Activated T-cell treated with anti-CD3 and anti-CD28 coated beads for 48 hours (primary cell): ENCODE measurements at places on chromosomes 5 and 9.

- no peak for DNase-seq
Measured at GRCh38 chr5:65825408-65826328, 100.7 kb upstream of the ERBIN start.

GRCh38 chr9:31839273-31839672 is 545.2 kb upstream of the ACO1 start:
- no peak for DNase-seq

DNA sequence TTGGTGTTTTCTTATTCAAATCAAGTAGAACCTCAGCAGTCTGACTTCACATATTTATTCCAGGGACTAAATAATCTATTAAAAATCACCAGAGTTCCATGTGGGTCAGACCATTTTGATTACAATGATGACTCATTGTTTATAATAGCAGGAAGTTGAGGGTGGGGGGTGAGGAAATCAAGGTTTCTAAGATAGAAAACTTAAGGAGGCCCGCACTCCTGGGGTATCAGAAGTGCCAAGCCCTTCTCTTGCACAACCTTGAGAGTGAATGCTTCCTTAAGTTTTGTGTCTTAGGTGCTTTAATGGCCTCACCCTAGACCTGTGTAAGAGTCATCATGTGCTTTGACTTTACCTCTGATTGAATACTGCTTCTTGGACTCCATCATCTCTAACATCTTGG is 31.9 kb upstream of the NPR3 start:
- DNase-seq = no peak

DNA sequence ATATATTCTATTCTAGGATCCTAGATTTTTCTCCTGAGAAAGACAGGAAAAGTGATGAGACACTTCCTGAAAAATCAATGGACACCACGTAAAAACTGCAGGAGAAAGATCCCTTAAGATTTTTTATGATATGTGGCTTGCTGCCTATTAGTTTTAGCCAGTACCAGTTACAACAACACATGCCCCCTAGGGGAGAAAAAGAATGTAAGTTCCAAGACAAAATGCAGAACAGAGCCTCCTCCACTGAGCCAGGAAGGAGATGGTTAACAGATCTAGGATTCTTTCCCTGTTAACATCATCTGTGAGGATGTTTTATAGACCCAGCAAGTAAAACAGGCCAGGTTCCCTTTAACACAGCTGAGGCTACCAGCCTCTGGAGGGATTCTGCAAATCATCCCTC is 574.7 kb downstream of the TLE4 start:
- no peak for DNase-seq

- DNase-seq = no peak
Measured at GRCh38 chr9:106400950-106401349, 462.0 kb upstream of the ZNF462 start.

- no peak for DNase-seq
Measured at GRCh38 chr9:84521208-84521607, 148.3 kb upstream of the NTRK2 start.

DNA sequence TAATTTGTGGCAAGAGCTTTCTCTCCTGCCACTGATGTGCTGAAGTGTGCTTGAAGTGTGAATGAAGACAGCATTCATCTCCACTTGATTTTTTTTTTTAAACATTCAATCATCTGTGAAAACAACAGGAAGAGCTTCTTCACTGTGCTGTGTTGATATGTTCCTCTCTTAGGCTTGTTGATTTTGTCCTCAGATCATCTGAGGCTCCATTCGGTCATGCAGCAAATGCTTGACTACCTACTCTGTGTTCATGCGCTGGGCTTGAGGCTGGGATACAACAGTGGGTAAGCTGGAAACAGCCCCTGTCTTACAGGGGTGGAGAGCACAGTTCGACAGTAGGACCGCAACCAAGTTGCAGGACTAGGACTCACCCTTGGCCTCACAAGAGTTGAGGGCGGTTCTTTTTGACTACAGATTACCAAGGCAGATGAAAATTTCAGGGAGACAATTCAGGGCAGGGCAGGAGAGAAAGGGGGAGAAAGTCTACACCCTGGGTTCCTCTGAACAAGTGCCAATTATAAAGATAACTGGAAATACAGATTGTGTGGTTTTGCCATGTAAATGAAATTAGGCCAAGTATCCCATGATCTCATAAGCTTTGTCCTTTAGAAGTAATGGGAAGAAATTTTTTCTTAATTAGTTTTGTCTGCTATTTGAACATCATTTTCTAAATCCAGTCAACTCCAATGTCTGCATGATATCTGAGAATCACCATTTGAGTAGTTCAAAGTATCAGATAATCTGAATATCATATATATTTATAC is 31.0 kb upstream of the F2R start:
- no peak for DNase-seq

DNA sequence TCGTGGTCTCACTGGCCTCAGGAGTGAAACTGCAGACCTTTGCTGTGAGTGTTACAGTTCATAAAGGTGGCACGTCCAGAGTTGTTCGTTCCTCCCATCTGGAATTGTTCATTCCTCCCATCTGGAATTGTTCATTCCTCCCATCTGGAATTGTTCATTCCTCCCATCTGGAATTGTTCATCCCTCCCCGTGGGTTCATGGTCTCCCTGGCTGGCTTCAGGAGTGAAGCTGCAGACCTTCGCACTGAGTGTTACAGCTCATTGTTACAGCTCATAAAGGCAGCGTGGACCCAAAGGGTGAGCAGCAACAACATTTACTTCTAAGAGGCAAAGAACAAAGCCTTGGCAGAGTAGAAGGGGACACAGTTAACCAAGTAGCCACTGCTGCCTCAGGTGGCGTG is 69.1 kb downstream of the GCNT1 start:
- DNase-seq = no peak

- no peak for DNase-seq
Measured at GRCh38 chr5:102969641-102970040, 150.3 kb downstream of the GIN1 start.

DNA sequence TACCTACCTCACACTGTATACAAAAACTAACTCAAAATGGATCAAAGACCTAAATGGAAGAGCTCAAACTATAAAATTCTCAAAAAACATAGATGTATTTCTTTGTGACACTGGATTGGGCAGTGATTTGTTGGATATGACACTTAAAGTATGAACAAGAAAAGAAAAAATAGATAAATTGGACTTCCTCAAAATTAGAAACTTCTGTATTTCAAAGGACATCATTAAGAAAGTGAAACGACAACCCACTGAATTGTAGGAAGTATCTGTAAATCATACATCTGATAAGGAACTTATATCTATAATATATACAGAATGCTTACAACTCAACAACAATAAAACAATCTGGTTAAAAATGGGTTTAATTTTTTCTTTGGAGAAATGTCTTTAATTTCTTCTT is 96.7 kb downstream of the NRG2 start:
- DNase-seq = no peak

GRCh38 chr5:53038196-53038847 is 49.2 kb downstream of the ITGA2 start:
- no peak for DNase-seq

DNA sequence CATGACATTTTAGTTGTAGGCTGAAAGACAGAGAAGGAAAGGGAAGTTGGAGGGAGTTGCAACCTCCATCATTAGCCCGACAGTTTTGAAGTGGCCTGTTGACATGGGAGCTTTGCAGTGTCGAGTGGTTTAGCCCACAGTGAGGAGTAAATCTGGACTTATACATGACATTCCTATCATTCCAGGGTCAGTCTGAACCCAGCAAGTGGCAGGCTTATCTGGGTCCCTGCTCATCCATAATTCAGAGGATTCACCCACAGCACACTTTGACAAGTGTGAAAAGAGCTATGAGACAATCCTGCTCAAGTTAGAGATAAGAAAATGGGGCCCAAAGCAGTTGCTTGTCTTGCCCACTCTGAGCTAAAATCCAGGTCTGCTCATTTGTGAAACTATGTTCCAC is 8.4 kb upstream of the TNC start:
- DNase-seq = no peak

DNA sequence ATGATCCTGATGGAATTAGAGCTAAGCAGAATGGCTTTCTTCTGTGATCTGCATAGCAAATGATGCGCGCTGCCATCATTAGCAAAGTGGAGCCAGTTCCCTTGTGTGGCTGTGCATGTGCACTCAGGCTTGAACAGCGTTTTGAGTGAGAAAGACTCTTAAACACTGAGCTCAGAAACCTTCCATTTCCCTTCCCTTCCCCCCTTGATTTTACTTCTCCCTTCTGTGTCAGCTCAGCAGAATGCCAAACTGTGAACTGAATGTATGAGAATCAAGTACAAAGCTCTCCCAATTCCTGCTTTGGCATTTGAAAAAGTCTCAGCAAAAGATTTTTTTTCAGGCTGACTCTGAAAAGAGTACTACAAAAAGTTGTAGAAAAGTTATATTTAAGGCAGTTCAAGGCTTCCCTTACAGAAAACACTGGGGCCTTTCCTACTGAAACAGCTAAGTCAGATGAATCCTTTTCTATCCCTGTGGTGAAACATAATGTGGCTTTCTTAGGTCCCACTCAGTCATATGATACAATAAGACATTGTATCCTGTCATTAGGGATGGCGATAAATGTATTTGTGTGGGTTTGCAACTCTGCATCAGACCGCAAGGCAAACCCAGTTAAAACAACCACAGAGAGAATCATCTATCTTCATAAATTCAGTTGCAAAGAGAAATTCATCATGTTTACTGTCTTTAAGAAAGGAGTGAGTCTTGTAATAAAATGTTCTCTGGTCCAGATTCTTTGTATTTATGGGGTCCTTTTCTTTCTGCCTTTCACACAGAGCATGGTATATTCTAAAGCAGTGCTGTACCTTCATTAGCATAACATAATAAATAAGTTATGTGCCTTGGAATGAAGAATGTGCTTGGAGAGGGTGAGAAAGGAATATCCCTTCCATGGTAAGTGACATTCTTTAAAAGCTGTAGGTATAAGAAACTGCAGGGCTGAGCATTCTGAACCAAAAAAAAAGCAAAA is 222.6 kb downstream of the CAAP1 start:
- DNase-seq = no peak

GRCh38 chr9:135978642-135979546 is 17.7 kb upstream of the UBAC1 start:
- DNase-seq = no peak

GRCh38 chr5:95759005-95759404 is 27.9 kb downstream of the RHOBTB3 start:
- DNase-seq = no peak

GRCh38 chr9:128636024-128636390 is 20.6 kb downstream of the DYNC2I2 start:
- no peak for DNase-seq

GRCh38 chr9:88789785-88790184 is 201.5 kb upstream of the S1PR3 start:
- DNase-seq = no peak

GRCh38 chr5:135448791-135449507 is 1.8 kb upstream of the DCANP1 start:
- no peak for DNase-seq

- no peak for DNase-seq
Measured at GRCh38 chr5:73321757-73322436, 126.7 kb downstream of the FOXD1 start.

- no peak for DNase-seq
Measured at GRCh38 chr5:106818552-106818951, 852.2 kb downstream of the EFNA5 start.

GRCh38 chr5:56142614-56143372 is 90.3 kb downstream of the ANKRD55 start:
- DNase-seq = no peak

- DNase-seq = no peak
Measured at GRCh38 chr5:114062932-114063867, 298.7 kb upstream of the KCNN2 start.

- no peak for DNase-seq
Measured at GRCh38 chr9:78118742-78119473, 87.3 kb upstream of the GNAQ start.

DNA sequence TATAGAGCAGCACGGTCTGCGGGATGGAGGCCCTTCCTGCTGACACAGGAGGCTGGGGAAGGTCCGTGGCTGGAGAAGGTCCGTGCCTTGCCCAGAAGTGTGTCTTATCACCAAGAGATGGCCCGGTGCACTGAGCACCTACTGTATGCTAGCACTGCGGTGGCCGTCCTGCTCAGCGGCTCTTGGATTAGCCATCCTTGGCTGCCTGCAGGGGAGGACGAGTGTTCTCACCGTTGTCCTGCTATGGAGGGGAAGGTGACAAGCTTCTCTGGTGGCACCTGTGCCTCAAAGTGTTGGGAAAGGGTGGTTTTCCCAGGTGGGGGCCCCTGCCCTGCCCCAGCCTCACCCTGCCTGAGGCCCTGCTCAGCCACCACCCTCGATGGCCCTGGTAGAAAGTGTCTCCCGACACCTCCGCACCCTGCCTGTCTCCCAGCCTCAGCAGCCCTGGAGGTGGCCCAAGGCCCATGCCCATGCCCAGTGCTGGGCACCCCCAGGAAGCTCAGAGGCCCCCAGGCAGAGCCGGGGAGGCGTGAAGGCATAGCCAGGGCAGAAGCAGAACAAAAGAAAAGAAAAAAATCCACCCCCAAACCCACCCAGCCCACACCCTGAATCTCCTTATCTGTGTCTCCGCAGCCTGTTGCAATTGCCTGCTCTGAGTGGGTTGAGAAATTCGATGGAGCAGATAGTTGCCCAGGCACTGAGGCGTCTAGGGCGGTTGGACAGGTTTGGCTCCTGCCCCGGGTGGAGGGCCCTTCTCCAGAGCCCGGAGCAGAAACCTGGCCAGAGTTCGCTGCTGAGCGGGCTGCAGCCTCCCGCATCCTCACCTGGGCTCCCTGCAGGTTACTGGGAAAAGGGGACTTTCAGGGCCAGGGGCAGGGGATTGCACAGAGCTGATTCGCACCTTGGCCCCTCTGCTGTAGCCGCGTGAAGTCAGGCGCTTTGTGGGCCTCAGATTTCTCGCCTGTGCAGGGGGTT is 30.5 kb downstream of the RXRA start:
- no peak for DNase-seq

- no peak for DNase-seq
Measured at GRCh38 chr5:64914396-64914795, 145.7 kb downstream of the CWC27 start.

DNA sequence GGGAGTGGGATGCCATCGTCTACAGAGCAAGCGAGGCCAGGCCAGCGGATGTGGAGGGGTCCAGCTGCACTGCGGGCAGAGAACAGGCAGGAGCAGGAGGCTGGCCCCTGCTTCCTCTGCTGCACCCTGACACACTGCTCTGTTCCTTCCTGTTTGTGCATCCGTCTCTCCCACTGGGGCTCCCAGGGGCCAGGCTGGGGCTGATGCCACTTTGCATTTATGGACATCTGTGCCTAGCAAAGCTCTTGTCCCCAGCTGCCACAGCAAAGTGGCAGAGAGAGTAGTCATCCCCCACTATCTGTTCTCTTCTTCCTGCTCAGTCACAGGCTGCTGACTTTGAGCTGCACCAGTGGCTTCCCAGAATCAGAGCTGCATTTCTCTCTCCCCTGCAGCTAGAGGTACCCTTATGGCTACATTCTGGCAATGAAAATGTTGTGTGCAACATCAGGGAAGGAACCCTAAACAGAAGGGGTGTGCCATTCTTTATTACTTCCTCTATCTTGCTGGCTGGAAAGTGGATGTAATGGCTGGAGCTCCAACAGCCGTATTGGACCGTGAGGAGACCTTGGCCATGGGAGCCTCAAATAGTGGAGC is 4.2 kb upstream of the NINJ1 start:
- no peak for DNase-seq
